ENCODE measurements at places on chromosomes 12 and 14.

DNA sequence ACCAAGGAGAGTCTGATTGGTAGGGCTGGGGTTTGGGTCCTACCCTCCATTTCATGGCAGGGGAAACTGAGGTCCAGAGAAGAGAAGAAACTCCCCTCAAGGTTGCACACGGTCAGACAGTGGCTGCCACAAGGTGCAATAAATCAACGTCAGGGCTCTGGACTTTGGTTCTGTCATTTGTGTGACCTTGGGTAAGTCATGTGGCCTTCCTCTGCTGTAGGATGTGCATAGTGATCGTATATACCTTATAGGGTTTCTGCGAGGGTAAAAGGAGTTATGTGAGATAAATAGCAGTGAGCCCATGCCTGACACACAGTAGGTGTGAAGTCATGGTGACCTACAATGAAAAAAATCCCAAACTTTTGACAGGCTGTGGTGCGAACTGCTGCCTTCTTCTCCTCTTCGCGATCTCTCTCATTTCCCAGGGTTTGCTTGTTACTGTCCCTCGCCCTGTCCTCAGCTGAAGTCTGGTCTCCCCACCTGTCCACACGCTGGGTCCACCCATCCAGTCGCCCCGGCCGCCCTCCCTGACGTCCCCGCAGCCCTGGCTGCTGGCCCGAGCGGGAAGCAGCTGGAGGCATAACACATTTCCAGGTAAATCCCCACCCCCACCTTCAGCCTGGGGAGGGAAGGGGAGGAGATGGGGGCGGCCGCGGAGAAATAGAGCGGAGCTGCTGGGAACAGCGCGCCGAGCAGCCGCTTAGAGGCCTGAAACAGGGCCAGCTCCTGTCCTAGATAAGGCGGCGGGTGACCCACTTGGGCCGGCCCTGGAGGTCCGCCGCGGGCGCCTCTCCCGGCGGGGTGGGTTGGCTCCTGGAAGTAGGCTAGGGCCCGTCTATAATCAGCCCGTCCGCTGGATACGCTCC, 1.8 kb upstream of the FAM222A start:
- no peak for DNase-seq

GRCh38 chr12:56886319-56886718, 47.9 kb downstream of the SDR9C7 start:
- no peak for DNase-seq

DNA sequence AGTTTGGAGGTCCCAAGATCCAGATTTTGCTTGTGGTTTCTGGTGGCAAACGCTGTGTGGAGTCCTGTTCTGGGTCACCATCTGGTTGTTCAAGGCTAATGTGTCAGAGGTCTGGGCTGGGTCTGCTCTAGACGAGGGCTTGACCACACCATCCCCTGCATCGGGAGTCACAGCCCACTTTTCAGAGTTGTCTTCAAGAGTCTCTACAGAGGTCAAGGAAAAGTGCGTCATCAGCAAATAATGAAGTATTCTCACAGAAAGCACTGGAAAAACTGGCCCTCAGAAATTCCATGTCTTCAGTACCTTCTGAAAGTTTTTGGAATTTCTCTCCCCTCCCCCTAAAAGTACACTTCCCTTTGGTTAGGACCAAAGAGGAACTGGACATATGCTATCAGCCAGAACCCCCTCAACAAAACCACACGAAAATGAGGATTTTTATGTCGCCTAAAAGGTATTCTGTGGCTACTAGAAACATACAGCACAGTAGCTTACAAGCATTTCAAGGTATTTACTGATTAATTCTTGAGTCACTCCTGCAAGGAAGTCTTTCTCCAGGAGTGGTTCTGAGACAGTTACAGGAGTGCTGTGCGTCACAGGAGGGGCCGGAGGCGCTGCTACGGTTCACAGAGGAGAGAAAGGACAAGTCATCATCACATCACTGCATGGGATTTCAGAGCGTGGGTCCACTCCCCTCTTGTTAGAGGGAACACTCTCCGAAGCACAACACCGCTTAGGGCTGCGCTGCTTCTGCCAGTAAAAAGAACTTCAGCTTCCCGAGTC, 35.4 kb downstream of the RAD52 start:
- DNase-seq, result no peak

DNA sequence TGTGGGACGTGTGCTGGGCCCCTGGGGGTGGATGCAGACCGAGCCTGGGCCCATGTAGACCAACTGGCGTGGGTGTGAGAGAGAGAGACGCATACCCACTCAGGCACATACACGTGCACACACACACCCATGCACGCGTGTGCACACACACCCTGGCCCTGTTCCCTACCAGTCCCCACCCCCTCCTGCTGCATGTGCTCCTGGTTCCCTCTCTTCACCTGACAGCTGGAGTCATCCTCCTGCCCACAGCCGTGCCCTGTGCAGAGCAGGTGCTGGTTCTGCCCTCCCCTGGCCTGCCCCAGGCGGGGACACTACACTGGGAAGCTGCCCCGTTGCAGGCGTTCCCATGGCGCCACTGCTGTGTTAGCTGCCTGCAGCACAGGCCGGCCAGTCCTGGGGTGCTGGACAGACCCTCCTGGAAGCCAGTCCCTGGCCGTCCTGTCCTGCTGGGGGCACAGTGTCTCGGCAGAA, 18.5 kb downstream of the PACS2 start:
- DNase-seq, result no peak

DNA sequence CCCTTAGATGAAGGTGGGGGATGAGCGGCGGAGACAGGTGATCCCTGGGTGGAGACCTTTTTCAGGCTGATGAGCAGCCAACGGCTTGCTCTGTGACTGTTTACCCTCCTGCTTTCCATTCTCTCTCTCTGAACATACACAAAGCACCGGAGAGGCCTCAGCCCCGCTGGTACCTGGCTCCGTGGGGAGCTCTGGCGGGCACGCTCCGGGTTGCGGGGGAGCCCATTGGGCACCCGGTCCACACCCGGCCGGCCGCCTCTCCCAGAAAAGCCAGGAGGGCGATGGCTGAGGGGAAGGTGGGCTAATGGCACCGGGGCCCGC, 545 bp downstream of the SMARCC2 start:
- DNase-seq, result no peak

Data from breast epithelium (tissue), 4 donors.